ENCODE measurements at places on chromosomes 6 and 20.

GRCh38 chr6:35228481-35228880, 14.7 kb downstream of the SCUBE3 start:
- no peak for DNase-seq

DNA sequence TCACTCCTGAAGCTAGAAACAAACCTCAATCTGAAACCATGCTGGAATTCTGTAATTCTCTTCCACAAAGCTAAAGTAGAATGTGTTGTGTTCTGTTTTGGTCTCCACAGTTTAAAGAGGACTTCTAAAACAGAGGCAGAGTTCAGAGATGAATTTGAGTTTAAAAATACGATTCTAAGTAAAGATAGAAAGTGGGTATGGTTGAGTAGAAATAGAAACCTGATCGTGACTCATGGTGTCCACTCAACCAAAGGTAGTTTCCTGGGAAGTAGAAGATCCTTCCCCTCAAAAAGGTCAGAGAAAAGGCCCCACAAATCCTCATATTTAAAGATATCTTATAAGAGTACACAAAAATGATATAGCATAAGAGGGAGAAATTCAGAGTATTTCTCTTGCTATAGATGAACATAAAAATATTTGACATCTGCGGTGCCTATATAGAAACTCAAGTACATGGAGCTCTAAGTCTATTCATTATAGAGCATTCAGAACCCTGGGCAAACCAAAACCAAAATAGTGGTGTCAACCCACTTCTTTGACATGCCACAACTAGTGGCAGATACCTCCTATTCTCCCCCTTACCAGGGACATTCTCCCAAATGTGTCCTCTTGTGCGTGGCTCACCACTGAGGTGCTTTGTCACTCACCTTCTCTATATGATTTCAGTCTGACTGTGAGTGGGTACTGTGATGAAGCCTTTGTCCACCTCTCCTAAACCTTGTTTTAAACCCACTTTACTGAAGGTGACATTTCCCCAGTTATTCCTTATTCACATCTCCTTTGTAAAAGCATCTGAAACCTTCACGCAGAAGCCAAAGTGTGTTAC, 84.5 kb downstream of the PLCB1 start:
- DNase-seq = no peak

DNA sequence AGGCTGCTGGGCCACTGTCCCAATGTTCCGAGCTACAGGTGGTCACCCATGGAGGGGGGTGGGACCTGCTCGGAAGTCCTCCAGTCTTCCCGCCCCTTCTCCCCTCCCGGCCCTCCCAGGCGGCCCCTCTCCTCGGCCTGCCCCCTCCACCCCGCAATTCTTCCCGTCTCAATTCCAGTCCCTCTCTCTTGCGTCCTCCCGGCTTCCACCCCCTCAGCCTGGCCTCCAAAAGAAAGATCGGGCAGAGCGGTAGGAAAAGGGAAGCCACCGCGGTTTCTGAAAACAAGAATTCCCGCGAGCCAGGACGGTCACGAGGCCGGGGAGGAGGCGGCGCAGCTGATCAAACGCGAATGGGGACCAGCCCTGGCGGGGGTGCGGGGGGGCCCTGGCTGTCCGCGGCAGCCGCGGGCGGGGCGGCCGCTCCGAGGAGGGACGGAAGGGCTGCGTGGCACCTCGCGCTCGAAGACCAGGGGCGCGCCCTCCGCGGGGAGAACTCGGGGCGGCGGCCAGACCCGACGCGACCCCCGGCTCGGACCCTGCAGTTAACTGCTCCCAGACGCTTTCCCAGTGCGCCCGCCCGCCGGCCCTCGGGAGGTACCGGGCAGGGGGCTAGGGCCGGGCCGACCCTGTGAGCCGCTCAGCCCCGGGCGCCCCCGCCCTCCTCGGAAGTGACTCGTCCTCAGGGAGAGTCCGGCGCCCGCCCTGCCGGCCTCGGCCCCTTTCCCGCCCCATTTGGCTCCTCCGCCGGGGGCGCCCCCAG, 1.0 kb downstream of the PXDC1 start:
- DNase-seq = peak; percentile 11

DNA sequence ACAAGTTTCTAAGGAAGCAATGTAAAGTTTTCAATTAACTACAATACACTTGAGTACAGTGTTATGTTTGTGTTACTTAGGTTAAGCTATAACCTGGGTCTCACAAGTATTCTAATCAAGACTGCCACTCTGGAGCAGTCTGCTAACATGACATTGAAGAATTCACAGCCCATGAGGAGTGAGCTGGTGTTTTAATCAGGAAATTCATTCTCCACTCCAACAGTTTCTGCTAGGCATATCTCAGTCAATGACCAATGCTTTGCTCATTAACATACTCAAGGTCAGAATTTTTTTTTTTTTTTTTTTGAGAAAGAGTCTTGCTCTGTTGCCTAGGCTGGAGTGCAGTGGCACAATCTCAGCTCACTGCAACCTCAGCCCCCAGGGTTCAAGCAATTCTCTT, 59.6 kb upstream of the SAMHD1 start:
- no peak for DNase-seq

DNA sequence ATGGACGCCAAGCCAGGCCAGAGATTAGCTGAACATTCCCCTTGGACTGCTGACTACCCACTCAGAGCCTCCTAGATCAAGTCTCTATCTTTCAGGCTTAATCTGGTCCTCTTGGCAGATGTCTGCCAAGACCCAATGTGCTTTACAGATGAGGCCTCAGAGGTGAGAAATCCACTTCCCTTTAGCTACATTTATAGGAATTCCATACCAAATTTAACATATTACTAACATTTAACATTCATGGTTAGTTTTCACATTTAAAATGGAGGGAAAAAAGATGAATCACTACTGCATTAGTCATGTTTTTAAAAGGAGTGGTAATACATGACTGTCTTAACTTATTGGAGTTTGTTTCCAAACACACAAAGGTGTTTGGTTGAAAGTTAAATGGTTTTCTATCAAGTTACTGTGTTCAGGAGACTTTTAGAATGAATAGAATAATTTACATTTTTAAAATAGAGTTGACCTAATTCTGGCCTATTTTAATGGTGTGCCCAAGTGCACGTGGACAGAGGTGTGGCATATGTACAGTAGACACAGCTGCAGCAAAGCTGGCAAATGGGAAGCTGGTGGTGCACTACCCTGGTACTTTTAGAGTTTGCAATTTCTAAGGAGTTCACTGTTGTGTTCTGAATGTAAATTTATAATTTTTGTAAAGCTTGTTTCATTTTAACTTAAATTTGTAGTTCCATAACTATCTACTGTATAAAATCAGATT, 41.9 kb upstream of the CALHM6 start:
- no peak for DNase-seq

- no peak for DNase-seq
Observed at GRCh38 chr6:166173281-166173951, 5.8 kb upstream of the TBXT start.

GRCh38 chr6:45310118-45310788, 17.9 kb upstream of the RUNX2 start:
- DNase-seq = peak; percentile 2

GRCh38 chr6:617456-618100, 39.3 kb downstream of the HUS1B start:
- peak; percentile 81 for DNase-seq

GRCh38 chr6:25278261-25278913, 787 bp upstream of the CARMIL1 start:
- no peak for DNase-seq

GRCh38 chr6:47130086-47130485, 88.0 kb upstream of the ADGRF1 start:
- DNase-seq = no peak

DNA sequence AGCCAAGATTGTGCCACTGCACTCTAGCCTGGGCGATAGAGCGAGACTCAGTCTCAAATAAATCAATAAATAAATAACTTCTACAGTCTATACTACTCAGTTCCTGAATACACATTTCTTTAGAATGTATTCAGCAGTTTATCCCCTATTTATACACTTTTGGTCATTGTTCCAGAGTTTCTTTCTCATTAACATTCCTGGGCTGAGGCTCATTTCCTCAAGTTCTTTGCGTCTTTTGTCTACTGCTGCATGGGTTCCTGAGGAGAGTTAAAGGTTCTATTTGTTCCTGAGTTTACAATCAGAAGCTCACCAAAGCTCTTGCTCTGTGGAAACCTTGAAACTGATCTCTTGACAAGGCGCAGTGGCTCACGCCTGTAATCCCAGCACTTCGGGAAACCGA, 37.7 kb upstream of the SASH1 start:
- no peak for DNase-seq

DNA sequence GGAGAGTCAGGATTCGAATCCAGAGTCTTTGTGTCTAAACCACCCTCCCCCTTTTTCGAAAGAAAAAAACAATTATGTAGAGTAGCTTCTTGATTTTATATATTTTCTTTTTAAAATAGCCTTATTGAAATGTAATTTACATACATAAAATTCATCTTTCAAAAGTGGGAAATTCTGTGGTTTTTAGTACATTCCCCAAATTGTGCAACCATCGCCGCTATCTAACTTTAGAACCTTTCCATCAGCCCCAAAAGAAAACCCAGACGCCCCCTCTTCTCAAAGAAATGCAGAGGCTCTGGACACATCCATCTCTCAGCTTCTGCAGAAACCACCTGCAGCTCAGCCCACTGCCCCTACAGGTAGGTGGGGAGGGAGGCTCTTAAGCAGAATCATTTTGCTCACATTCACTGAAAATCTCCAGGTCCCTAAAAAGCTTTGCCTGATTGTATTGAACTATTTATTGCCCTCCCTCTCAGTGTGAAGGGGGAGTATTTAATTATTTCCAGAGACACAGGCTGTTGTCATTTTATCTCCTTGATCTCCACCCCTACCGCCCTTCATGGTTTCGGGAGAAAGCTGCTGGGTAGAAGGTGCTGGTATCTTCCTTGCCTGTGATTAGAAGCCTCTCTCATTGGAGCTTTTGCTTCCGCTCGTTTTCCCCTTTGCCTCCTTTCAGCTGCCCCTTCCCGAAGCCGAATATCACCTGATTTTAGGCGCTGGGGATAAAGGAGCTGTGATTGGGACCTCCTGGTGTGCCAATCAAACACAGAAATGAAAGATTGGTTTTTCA, 68.7 kb upstream of the KCNG1 start:
- no peak for DNase-seq
